T-helper 2 cell treated with Interferon-gamma antibody and Interleukin-4, amounts not matched to agents 5 μg/mL and 100 μg/mL, for 36 hours (primary cell): ENCODE measurements at places on chromosomes 11 and 22.

DNA sequence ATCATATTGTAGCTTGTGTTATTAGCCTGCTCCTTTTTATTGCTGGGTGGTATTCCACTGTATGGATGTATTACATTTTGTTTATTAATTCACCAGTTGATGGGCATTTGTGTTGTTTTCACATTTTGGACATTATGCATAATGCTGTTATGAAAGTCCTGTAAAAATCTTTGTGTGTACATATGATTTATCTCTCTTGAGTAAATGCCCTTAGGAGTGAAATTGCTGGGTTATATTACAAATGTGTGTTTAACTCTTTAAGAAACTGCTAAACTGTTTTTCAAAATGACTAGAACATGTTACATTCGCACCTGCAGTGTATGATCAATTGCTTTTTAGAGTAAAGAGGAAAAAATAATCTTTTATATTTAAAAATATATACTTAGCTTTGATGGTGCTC lies 54.4 kb upstream of the TP53I11 start:
- no peak overlapping the region for H3K27ac ChIP-seq
- DNase-seq, result no peak
- H3K4me1 ChIP-seq, result no peaks in the 10 kb centered on the region
- no peaks in the 10 kb centered on the region for H3K36me3 ChIP-seq

GRCh38 chr22:31853736-31854495 lies 90.4 kb upstream of the YWHAH start:
- no peaks in the 10 kb centered on the region for H3K27me3 ChIP-seq
- DNase-seq, result no peak
- H3K27ac ChIP-seq, result no peak overlapping the region
- H3K4me3 ChIP-seq, result no peak overlapping the region
- no peaks in the 10 kb centered on the region for H3K4me1 ChIP-seq

DNA sequence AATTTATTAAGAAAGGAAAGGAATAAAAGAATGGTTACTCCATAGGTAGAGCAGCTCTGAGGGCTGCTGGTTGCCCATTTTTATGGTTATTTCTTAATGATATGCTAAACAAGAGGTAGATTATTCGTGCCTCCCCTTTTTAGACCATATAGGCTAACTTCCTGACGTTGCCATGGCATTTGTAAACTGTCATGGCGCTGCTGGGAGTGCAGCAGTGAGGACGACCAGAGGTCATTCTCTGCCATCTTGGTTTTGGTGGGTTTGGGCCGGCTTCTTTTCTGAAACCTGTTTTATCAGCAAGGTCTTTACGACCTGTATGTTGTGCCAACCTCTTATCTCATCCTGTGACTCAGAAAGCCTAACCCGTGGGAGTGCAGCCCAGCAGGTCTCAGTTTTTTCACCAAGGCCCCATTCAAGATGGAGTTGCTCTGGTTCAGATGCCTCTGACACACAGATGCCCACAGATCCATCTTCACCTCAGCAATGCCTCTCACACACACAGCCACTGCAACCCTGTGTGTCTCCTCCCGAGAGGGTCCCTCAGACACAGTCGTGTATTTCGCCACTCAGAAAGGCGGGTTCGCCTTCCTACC lies 16.4 kb upstream of the JAM3 start:
- H3K27ac ChIP-seq, result no peak overlapping the region
- H3K27me3 ChIP-seq, result peaks cover 17% of the 10 kb centered on the region
- no peaks in the 10 kb centered on the region for H3K36me3 ChIP-seq
- peaks cover 6% of the 10 kb centered on the region for H3K4me1 ChIP-seq
- DNase-seq, result no peak
- no peak overlapping the region for H3K4me3 ChIP-seq

- no peak overlapping the region for H3K4me3 ChIP-seq
- H3K27me3 ChIP-seq, result peaks cover 4% of the 10 kb centered on the region
- H3K36me3 ChIP-seq, result no peaks in the 10 kb centered on the region
- DNase-seq, result no peak
- no peaks in the 10 kb centered on the region for H3K4me1 ChIP-seq
Observed at GRCh38 chr22:39703091-39703490, 132.5 kb downstream of the CACNA1I start.

- H3K4me1 ChIP-seq, result peaks cover 23% of the 10 kb centered on the region
- no peaks in the 10 kb centered on the region for H3K27me3 ChIP-seq
- peaks cover 3% of the 10 kb centered on the region for H3K36me3 ChIP-seq
- no peak overlapping the region for H3K4me3 ChIP-seq
- no peak overlapping the region for H3K27ac ChIP-seq
- no peak for DNase-seq
Observed at GRCh38 chr22:19114984-19115552, 7.1 kb downstream of the DGCR2 start.

- H3K4me3 ChIP-seq, result no peak overlapping the region
- H3K27ac ChIP-seq, result no peak overlapping the region
- no peaks in the 10 kb centered on the region for H3K4me1 ChIP-seq
- DNase-seq, result no peak
- no peaks in the 10 kb centered on the region for H3K27me3 ChIP-seq
Observed at GRCh38 chr11:81494431-81494830, 1239.2 kb downstream of the FAM181B start.

- H3K36me3 ChIP-seq, result no peaks in the 10 kb centered on the region
- no peak overlapping the region for H3K27ac ChIP-seq
- H3K27me3 ChIP-seq, result peaks cover 8% of the 10 kb centered on the region
Observed at GRCh38 chr11:111427471-111427912, 48.4 kb upstream of the POU2AF1 start.

DNA sequence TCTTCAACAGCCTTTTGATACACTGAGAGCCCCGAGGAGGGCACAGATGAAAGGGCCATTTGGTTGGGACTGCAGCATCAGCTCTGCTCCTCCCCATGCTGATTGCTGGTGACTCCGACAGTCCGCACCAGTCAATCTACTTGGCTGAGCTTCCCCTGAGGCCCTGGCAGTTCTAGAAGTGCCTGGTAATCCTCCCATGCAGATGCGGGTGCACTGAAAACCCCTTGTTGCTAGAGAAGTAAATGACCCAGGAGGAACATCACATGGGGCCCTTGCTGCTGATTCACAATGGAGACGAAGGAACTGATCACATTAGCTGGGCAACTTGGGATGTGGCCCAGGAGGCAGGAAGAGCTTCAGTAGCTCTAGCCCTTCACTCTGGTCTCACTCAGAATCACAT lies 35.2 kb upstream of the RIC3 start:
- H3K36me3 ChIP-seq, result no peaks in the 10 kb centered on the region
- DNase-seq, result no peak
- peaks cover 23% of the 10 kb centered on the region for H3K27me3 ChIP-seq
- H3K4me1 ChIP-seq, result no peaks in the 10 kb centered on the region
- no peak overlapping the region for H3K27ac ChIP-seq

GRCh38 chr22:39806109-39806508 lies 87.5 kb downstream of the ENTHD1 start:
- no peak overlapping the region for H3K27ac ChIP-seq
- H3K4me1 ChIP-seq, result peaks cover 28% of the 10 kb centered on the region
- no peak overlapping the region for H3K4me3 ChIP-seq
- H3K36me3 ChIP-seq, result no peaks in the 10 kb centered on the region
- DNase-seq, result no peak

GRCh38 chr11:75655605-75656004 lies 13.2 kb downstream of the MAP6 start:
- H3K27me3 ChIP-seq, result peaks cover 31% of the 10 kb centered on the region
- no peak for DNase-seq
- H3K27ac ChIP-seq, result no peak overlapping the region
- H3K4me3 ChIP-seq, result no peak overlapping the region

DNA sequence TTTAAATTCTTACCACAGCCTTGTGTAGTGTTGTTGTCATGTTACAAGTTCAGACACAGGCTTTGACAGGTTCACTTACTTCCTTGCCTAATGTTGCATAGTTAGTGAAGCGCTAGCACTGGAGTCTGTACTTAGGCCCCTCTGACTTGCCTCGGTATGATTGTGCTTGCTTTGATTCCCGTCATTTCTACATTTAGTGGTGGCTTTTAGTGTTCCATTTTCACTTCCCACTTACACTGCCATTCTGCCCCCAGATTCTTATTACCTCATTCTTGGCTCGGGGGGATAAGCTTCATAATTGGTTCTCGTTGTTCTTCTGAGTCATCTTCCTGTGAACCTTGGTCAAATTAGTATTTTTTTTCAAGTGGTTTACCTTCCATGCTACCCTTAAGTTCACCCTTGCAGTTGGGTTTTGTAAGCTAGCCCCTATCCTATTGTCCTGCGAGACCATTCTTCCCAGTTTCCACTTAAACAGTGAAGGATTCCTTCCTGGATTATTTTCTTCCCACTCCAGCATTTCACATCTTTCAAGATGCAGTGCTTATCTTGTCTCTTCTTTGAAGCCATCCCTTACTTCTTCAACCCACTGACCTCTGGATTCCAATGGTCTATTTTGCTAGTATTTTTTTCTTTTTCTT lies 68.7 kb downstream of the DDX10 start:
- H3K4me3 ChIP-seq, result peak overlapping the region; percentile 3
- H3K27me3 ChIP-seq, result no peaks in the 10 kb centered on the region
- peaks cover 29% of the 10 kb centered on the region for H3K4me1 ChIP-seq
- DNase-seq, result peak; percentile 73
- peak overlapping the region; percentile 10 for H3K27ac ChIP-seq

- H3K4me1 ChIP-seq, result peaks cover 75% of the 10 kb centered on the region
- peak overlapping the region; percentile 87 for H3K27ac ChIP-seq
Observed at GRCh38 chr11:66115638-66116301, 45.7 kb downstream of the PACS1 start.

GRCh38 chr11:119878990-119879389 lies 150.0 kb upstream of the NECTIN1 start:
- no peak overlapping the region for H3K27ac ChIP-seq
- H3K4me3 ChIP-seq, result no peak overlapping the region
- H3K4me1 ChIP-seq, result no peaks in the 10 kb centered on the region
- no peak for DNase-seq
- H3K27me3 ChIP-seq, result peaks cover 2% of the 10 kb centered on the region
- H3K36me3 ChIP-seq, result no peaks in the 10 kb centered on the region

GRCh38 chr22:43293655-43294392 lies 49.3 kb downstream of the SCUBE1 start:
- no peaks in the 10 kb centered on the region for H3K27me3 ChIP-seq
- H3K4me3 ChIP-seq, result no peak overlapping the region
- H3K36me3 ChIP-seq, result no peaks in the 10 kb centered on the region
- H3K27ac ChIP-seq, result no peak overlapping the region

- H3K27ac ChIP-seq, result peak overlapping the region; percentile 35
- no peaks in the 10 kb centered on the region for H3K27me3 ChIP-seq
- H3K4me3 ChIP-seq, result peak overlapping the region; percentile 54
- H3K4me1 ChIP-seq, result peaks cover 43% of the 10 kb centered on the region
- DNase-seq, result no peak
Observed at GRCh38 chr11:33157103-33158027, 3.9 kb downstream of the CSTF3 start.

GRCh38 chr22:48640890-48641841 lies 1186.5 kb downstream of the BRD1 start:
- no peaks in the 10 kb centered on the region for H3K36me3 ChIP-seq
- H3K27ac ChIP-seq, result no peak overlapping the region
- no peak for DNase-seq
- no peak overlapping the region for H3K4me3 ChIP-seq

DNA sequence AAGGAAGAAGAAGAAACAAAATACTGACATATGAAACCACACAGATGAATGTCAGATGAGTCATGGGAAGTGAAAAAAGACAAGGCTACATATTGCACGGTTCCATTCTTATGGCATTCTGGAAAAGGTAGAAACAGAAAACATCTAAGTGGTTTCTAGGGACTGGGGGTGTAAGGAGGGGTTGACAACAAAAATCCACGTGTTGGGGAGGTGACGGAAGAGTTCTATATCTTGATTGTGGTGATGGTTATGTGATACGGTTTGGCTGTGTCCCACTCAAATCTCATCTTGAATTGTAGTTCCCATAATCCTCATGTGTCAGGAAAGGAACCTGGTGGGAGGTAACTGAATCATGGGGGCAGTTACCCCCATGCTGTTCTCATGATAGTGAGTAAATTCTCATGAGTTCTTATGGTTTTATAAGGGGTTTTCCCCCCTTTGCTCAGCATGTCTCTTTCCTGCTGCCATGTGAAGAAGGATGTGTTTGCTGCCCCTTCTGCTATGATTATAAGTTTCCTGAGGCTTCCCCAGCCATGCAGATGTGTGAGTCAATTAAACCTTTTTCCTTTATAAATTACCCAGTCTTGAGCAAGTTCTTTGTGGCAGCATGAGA lies 6.4 kb upstream of the ARFGAP3 start:
- H3K4me3 ChIP-seq, result peak overlapping the region; percentile 35
- H3K27ac ChIP-seq, result no peak overlapping the region
- DNase-seq, result peak; percentile 72
- H3K36me3 ChIP-seq, result peaks cover 7% of the 10 kb centered on the region

- peak within 1 kb of the TSS; percentile 69 for H3K4me3 ChIP-seq
- no peaks in the 10 kb centered on the region for H3K36me3 ChIP-seq
- H3K4me1 ChIP-seq, result peaks cover 10% of the 10 kb centered on the region
- H3K27ac ChIP-seq, result no peak within 1 kb of the TSS
- no peak for DNase-seq
- H3K27me3 ChIP-seq, result peaks cover 3% of the 10 kb centered on the region
Observed at GRCh38 chr11:73645972-73646631, at the start of gene PLEKHB1. Gene PLEKHB1, plus strand, starts transcription at chr11:73646581. Its CDS starts 28 bp downstream, at chr11:73646609.

GRCh38 chr11:114155116-114155515 lies 95.6 kb downstream of the ZBTB16 start:
- no peak for DNase-seq
- H3K27ac ChIP-seq, result no peak overlapping the region
- peaks cover 48% of the 10 kb centered on the region for H3K4me1 ChIP-seq
- no peak overlapping the region for H3K4me3 ChIP-seq
- H3K27me3 ChIP-seq, result no peaks in the 10 kb centered on the region

DNA sequence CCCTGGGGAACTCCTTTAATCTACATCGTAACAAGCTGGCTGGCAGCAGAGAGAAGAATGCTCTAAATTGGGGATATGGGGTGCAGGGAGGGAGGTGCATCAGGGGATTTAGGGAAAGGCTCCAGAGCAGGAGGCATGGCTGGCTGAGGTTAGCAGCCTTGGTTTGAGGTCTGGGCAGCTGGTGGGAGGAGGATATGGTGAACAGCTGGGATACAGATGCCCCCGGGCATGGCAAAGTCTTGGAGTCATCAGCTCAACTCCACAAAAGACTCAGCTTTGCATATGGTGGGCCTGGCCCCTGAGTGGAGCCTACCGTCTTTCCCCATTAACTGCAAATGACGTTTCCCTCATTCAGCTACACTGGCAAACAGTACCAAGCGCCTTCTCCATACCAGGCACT lies 5.4 kb downstream of the FAM83F start:
- H3K4me1 ChIP-seq, result no peaks in the 10 kb centered on the region
- no peaks in the 10 kb centered on the region for H3K36me3 ChIP-seq
- H3K4me3 ChIP-seq, result no peak overlapping the region
- peaks cover 35% of the 10 kb centered on the region for H3K27me3 ChIP-seq
- H3K27ac ChIP-seq, result no peak overlapping the region

- H3K36me3 ChIP-seq, result peaks cover 26% of the 10 kb centered on the region
- peak overlapping the region; percentile 86 for H3K4me3 ChIP-seq
- no peak for DNase-seq
- H3K27me3 ChIP-seq, result no peaks in the 10 kb centered on the region
- H3K4me1 ChIP-seq, result peaks cover 21% of the 10 kb centered on the region
Observed at GRCh38 chr11:63814383-63814736, 1.1 kb downstream of the SPINDOC start.

GRCh38 chr22:19991645-19992451 lies 24.8 kb downstream of the ARVCF start:
- H3K27me3 ChIP-seq, result peaks cover 2% of the 10 kb centered on the region
- no peaks in the 10 kb centered on the region for H3K36me3 ChIP-seq

- DNase-seq, result no peak
- no peaks in the 10 kb centered on the region for H3K36me3 ChIP-seq
- H3K4me3 ChIP-seq, result no peak overlapping the region
- no peaks in the 10 kb centered on the region for H3K27me3 ChIP-seq
Observed at GRCh38 chr22:35882211-35883030, 146.2 kb downstream of the RBFOX2 start.
